ENCODE measurements at places on chromosomes 2 and 18. TPM values are rescaled to one million over a fixed set of nuclear protein-coding genes. Genes with fewer than 3 reads are reported as not detected.

The SCYGR4 gene
- not detected for total RNA-seq

The SIX2 gene
- not detected for total RNA-seq

The ATOH8 gene
- total RNA-seq: not detected

The LIMS3 gene
- 1.2 TPM for total RNA-seq

The TMEM163 gene
- total RNA-seq: not detected

The PRSS56 gene
- not detected for total RNA-seq

The SERPINB4 gene
- total RNA-seq: not detected

The FSHR gene
- not detected for total RNA-seq

The ARL6IP6 gene
- total RNA-seq: 27.4 TPM
